ENCODE measurements at places on chromosomes 4 and X. TPM values are rescaled to one million over a fixed set of nuclear protein-coding genes. Genes with fewer than 3 reads are reported as not detected.

DNA sequence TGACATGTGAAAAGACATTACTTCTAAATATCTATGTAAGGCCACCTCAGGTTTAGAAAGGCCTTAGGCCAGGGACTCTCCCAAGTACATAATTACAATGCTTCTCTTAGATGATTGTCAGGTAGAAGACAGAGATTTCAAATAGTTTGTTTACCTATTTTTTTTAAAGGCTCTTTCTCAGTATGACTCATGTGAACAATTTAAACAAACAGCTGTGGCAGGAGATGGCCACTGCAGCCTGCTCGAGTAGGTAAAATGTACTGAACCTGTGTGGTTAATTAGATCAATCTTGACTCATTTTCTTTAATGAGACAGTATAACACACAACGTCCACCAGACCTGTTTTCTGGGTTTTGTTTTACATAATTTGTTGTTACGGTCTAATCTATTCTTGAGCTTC lies 50.2 kb downstream of the LEF1 start:
- no peak for DNase-seq

DNA sequence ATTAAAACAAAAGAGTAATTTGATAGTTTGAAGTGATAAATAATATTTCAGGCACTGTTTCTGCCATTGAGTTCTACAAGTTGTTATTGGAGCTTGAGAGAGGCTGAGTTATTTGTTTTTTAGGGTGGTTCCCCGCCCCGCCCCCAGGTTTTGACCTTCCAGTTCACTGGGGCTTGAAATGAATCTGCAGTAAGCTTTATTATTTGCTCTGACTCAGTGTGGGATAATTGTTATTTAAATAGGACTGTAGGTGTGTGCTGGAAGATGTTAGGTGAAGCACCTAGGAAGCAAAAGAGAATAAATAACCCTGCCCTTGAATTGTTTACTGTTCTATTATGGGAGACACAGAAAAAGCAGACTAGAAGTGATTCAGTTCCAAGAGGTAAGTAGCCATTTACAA lies 81.2 kb upstream of the KCNIP4 start:
- DNase-seq, result no peak

DNA sequence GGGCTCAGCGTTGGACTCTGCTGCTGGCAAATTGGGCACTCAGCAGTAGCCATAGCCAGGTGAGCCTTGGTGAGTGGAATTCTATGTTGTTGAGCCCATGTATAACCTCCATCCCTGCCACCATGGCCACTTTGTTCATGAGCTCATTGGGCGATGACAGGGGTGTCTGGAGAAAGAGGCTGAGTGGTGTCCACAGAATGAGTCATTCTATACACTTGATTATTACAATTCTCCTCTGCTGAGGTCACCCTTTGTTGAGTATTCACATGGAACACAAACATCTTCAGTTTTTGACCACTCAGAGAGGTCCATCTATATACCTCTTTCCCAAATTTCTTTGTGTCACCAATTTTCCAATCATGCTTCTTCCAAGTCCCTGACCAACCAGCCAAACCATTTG lies 1341.7 kb downstream of the PCDH7 start:
- DNase-seq, result no peak

- DNase-seq, result no peak
These were observed 22.0 kb downstream of the SMIM14 start for GRCh38 chr4:39616651-39617050.

DNA sequence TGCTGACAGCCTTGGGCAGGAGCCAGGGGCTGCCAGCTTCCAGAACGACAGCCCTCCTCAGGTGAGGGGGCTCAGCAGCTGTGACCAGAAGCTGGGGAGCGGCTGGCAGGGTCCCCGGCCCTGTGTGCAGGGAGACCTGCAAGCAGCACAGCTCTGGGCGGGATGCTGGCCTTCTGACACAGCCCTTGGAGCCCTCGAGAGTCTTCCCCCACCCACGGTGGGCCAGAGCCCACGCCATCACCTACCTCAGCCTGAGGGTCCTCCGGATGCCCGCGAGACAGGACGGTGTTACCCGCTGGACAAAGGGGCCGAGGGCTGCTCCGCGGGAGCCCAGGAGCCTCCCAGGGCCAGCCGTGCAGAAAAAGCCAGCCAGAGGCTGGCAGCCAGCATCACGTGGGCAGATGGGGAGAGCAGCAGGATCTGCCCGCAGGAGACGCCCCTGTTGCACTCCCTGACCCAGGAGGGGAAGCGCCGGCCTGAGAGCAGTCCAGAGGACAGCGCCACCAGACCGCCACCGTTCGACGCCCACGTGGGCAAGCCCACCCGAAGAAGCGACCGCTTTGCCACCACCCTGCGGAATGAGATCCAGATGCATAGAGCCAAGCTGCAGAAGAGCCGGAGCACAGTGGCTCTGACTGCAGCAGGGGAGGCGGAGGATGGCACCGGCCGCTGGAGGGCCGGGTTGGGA lies 71.8 kb upstream of the CLDN34 start:
- no peak for DNase-seq

DNA sequence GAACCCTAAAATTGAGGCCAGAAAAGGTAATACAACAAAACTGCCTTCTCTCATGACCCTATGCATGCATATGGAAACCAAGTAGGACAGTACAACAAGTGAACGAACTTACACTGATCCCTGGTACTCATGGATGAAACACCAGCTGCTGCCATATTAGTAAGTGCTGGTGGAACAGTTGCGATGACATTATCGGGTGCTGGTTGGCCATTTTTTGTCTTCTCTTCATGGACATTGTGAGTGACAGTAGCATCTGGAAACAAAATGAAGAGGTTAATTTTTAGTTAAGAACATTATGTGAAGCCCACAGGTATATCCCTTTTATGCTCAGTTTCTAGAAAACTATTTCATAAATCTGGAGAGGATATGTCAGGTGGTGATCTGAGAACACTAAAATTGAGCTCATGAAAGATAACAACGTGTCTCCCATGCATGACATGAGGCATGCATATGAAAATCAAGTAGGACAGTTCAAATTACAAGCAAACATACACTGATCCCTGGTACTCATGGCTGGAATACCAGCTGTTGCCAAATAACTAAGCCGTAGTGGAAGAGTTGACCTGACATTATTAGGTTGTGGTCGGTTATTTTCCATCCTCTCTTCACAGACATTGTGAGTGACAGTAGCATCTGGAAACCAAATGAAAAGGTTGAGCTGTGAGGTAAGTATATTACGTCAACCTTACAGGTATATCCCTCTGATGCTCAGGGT lies 74.2 kb upstream of the CT45A1 start:
- no peak for DNase-seq

GRCh38 chr4:173917255-173917960 lies 366.1 kb downstream of the FBXO8 start:
- DNase-seq, result no peak

GRCh38 chr4:184825141-184825895 lies 450 bp downstream of the ACSL1 start:
- no peak for DNase-seq

GRCh38 chrX:23334848-23335599 lies at the start of gene PTCHD1:
TSS of gene PTCHD1 (plus strand) at chrX:23334849. CDS start at chrX:23334876, 27 bp downstream.
- DNase-seq, result no peak

DNA sequence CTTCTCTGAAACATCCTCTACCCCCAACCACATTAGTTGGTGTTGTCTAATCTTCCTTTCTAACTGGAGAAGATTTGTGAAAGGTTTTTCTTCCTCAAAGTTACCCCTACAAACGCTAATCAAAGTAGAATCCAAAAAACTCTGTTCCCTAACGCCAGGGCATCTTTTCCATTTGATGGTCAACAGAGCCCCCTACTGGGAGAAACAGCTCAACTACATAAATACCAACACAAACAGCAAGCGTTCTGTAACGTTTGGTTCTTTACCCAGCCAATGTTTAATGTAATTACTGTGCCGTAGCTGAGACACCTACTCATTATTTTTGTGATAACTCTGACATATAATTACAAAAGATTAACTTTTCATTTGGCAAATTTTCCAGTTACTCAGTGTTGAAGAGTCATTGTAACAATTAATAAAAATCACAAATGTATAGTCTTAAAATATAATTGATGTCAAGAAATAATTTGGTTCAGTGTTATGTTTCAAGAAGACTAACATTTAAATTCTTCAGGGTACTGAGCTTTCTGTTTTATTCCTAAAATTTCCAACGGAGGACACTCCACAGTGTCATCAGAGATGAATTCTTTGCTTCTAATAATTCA lies 94.9 kb upstream of the TBC1D9 start:
- DNase-seq, result peak; percentile 63

F11 gene
- polyA plus RNA-seq, result 0.41 TPM

EDNRA gene
- 79.7 TPM for polyA plus RNA-seq

Measured in right lung (tissue), 10 donors.